ENCODE measurements at places on chromosomes 3 and 15.

DNA sequence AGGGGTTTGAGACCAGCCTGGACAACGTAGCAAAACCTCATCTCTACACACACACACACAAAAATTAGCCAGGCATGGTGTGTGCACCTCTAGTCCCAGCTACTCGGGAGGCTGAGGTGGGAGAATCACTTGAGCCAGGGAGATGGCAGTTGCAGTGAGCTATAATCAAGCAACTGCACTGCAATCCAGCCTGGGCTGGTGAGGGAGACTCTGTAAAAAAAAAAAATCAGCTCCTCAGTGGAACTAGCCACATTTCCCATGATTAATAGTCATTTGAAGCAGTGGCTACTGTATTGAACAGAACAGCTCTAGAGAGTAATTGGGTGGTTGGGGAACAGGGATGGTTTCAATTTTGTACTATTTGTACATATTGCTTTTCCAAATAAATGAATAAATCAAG, 11.5 kb upstream of the FBXO40 start:
- no peak overlapping the region for H3K4me3 ChIP-seq
- H3K4me1 ChIP-seq, result no peaks in the 10 kb centered on the region
- no peaks in the 10 kb centered on the region for H3K27me3 ChIP-seq
- no peaks in the 10 kb centered on the region for H3K36me3 ChIP-seq

DNA sequence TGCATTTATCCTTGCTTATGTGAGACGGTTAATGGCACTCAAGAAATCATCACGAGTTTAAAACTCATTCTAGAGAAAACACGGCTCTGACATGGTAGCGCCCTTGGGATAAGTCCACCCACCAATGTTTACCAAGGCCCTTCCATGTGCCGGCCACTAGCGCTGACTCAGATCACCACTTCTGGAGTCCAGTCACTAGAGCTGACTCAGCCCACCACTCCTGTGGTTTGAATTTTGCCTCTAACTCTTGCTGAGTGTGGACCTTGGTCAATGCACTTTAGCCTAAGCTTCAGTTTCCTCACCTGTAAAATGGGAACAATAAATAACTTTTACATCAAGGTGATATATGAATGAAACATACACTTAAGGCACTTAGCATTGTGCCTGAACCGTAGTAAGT, 358.4 kb upstream of the PROK2 start:
- no peak overlapping the region for H3K27ac ChIP-seq
- H3K36me3 ChIP-seq, result no peaks in the 10 kb centered on the region
- H3K27me3 ChIP-seq, result no peaks in the 10 kb centered on the region

- peaks cover 16% of the 10 kb centered on the region for H3K4me1 ChIP-seq
- no peaks in the 10 kb centered on the region for H3K27me3 ChIP-seq
- H3K36me3 ChIP-seq, result no peaks in the 10 kb centered on the region
- DNase-seq, result no peak
- no peak overlapping the region for H3K4me3 ChIP-seq
These were observed 4.3 kb downstream of the PCBP4 start for GRCh38 chr3:51962854-51963530.

- no peaks in the 10 kb centered on the region for H3K4me1 ChIP-seq
- no peaks in the 10 kb centered on the region for H3K27me3 ChIP-seq
- no peak overlapping the region for H3K4me3 ChIP-seq
- H3K36me3 ChIP-seq, result no peaks in the 10 kb centered on the region
These were observed 137.6 kb downstream of the SRGAP3 start for GRCh38 chr3:9111866-9112265.

GRCh38 chr3:27392950-27393679, 23.9 kb upstream of the NEK10 start:
- H3K27ac ChIP-seq, result no peak overlapping the region
- H3K4me1 ChIP-seq, result no peaks in the 10 kb centered on the region
- no peak for DNase-seq
- H3K4me3 ChIP-seq, result no peak overlapping the region
- H3K27me3 ChIP-seq, result no peaks in the 10 kb centered on the region

DNA sequence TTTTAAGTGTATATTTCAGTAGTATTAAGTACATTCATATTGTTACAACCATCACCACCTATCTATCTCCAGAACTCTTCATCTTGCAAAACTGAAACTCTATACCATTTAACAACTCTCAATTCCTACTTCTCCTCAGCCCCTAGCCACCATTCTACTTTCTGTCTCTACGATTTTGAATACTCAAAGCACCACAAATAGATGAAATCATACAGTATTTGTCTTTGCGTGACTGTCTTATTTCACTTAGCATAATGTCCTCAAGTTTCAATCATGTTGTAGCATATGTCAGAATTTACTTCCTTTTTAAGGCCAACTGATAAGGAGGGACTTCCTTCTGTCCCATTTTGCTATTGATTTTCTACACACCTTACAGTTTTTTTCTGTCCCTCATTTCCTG, 593.3 kb downstream of the FHIT start:
- no peaks in the 10 kb centered on the region for H3K36me3 ChIP-seq
- H3K27ac ChIP-seq, result no peak overlapping the region
- H3K4me1 ChIP-seq, result no peaks in the 10 kb centered on the region

DNA sequence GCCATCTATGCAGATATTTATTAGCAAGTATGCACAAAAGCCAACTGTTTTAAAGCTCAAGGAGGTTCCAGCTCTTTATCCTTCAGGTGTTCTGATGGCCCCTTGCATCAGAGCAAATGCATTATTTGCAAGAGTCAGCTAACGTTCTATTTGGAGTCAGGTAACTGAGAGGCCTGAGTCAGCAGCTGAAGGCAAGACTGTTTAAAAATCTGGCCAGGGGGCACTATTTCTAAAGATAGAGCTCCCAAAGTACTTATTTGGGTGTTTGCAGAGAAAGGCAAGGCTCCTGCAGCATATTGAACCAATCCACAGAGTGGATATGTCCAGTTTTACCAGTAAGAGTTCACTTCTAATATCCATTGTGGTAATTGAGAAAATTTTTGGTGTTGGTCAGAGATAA, 146.1 kb downstream of the LRTM1 start:
- H3K36me3 ChIP-seq, result no peaks in the 10 kb centered on the region
- no peak overlapping the region for H3K4me3 ChIP-seq
- no peak for DNase-seq
- H3K27me3 ChIP-seq, result no peaks in the 10 kb centered on the region

DNA sequence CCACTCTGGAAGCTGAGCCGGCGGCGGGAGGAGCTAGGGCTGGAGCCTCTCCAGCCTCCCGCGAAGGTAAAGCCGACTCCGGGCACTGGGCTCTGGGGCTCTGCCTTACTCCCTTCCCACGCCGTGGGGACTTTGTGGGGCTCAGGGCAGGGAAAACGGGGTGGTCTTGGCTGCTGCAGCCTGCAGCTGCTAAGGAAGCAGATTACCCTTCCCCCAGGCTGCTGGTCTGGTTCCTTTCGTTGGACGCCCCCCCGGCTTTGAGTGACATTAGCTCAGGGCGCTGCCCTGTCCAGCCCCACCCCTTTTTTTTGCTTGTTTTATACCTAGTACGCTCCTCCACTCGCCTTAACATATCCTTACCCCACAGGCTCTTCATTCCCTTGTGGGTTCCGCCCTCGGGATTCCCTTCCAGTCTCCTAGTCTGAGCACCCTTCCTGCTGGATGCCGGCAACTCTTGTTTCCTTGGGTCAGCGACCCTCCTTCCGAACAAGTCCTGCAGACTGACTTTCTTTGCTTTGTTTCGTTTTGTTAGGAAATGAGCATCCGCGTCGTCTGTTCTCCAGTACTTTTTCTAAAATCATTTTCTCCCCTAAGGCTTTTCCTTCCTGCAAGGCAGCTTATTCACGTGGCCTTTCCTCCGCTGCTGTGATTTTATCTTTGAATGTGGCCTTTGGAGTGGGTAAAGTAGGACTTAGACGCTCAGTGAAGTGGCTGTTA, 551 bp downstream of the DNAJC13 start:
- no peaks in the 10 kb centered on the region for H3K27me3 ChIP-seq
- DNase-seq, result no peak

DNA sequence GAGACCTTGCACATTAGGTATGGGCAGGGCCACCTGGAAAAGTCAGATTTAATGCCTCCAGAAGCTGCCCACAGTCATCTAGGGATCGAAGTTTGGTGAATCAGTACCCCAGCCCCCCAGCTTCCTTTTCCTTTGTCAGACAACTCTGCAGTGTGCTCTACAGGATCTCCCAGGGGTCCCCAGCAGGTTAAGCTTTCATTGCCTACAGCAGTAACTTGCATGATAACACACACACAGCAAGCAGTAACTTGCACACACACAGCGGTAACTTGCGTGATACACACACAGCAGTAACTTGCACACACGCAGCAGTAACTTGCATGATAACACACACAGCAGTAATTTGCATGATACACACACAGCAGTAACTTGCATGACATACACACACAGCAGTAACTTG, 131.3 kb downstream of the UACA start:
- no peaks in the 10 kb centered on the region for H3K27me3 ChIP-seq
- no peak for DNase-seq
- no peaks in the 10 kb centered on the region for H3K4me1 ChIP-seq
- no peaks in the 10 kb centered on the region for H3K36me3 ChIP-seq

- no peak overlapping the region for H3K4me3 ChIP-seq
- no peak for DNase-seq
- no peak overlapping the region for H3K27ac ChIP-seq
- H3K4me1 ChIP-seq, result no peaks in the 10 kb centered on the region
- no peaks in the 10 kb centered on the region for H3K36me3 ChIP-seq
These were observed 616.1 kb upstream of the ALCAM start for GRCh38 chr3:104750581-104750980.

GRCh38 chr3:108441071-108441507, 69.3 kb downstream of the MYH15 start:
- H3K27ac ChIP-seq, result no peak overlapping the region
- H3K27me3 ChIP-seq, result no peaks in the 10 kb centered on the region
- H3K36me3 ChIP-seq, result no peaks in the 10 kb centered on the region
- H3K4me1 ChIP-seq, result no peaks in the 10 kb centered on the region
- no peak overlapping the region for H3K4me3 ChIP-seq

DNA sequence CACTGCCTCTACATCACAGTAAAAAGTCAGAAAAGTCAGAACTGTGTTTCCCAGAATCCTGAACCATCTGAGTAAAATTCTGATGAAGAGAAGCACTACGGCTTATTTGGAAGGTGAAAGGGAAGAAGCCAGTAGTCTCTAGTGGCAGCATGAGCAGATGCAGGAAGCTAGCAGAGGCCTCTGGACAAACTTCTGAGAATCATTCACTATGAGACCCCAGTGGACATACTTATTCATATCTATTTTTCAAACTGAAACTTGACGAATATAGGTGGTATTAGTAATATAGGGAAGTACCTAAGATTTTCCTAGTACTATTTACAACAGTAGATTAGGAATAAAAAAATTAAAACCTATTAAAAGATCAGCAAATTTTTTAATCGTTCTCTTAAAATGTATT, 272.8 kb upstream of the TTC14 start:
- no peak overlapping the region for H3K27ac ChIP-seq
- H3K36me3 ChIP-seq, result no peaks in the 10 kb centered on the region
- H3K4me3 ChIP-seq, result no peak overlapping the region
- no peaks in the 10 kb centered on the region for H3K4me1 ChIP-seq
- H3K27me3 ChIP-seq, result no peaks in the 10 kb centered on the region

GRCh38 chr3:74442068-74442467, 172.4 kb downstream of the CNTN3 start:
- no peak overlapping the region for H3K4me3 ChIP-seq
- H3K4me1 ChIP-seq, result no peaks in the 10 kb centered on the region
- H3K27ac ChIP-seq, result no peak overlapping the region
- H3K36me3 ChIP-seq, result no peaks in the 10 kb centered on the region
- H3K27me3 ChIP-seq, result no peaks in the 10 kb centered on the region
- no peak for DNase-seq

- no peak for DNase-seq
- no peak overlapping the region for H3K4me3 ChIP-seq
- H3K27ac ChIP-seq, result no peak overlapping the region
- H3K27me3 ChIP-seq, result no peaks in the 10 kb centered on the region
These were observed 35.6 kb downstream of the SLC51A start for GRCh38 chr3:196251918-196252317.

GRCh38 chr3:30989276-30990030, 95.0 kb upstream of the GADL1 start:
- no peaks in the 10 kb centered on the region for H3K27me3 ChIP-seq
- H3K27ac ChIP-seq, result no peak overlapping the region
- H3K4me3 ChIP-seq, result no peak overlapping the region
- no peaks in the 10 kb centered on the region for H3K36me3 ChIP-seq
- no peak for DNase-seq
- no peaks in the 10 kb centered on the region for H3K4me1 ChIP-seq

GRCh38 chr3:18237251-18238005, 187.7 kb downstream of the SATB1 start:
- H3K27ac ChIP-seq, result no peak overlapping the region
- H3K36me3 ChIP-seq, result no peaks in the 10 kb centered on the region
- H3K4me1 ChIP-seq, result no peaks in the 10 kb centered on the region
- DNase-seq, result no peak
